Activated CD8-positive, alpha-beta memory T cell treated with anti-CD3 and anti-CD28 coated beads for 1 hour (primary cell): ENCODE measurements at places on chromosomes 5 and 9.

GRCh38 chr9:90974016-90974415 lies 172.4 kb downstream of the SYK start:
- DNase-seq = no peak

- DNase-seq = no peak
These were observed 3.3 kb downstream of the PSAT1 start for GRCh38 chr9:78300209-78300608.

GRCh38 chr9:83270116-83270515 lies 207.2 kb upstream of the RASEF start:
- no peak for DNase-seq

DNA sequence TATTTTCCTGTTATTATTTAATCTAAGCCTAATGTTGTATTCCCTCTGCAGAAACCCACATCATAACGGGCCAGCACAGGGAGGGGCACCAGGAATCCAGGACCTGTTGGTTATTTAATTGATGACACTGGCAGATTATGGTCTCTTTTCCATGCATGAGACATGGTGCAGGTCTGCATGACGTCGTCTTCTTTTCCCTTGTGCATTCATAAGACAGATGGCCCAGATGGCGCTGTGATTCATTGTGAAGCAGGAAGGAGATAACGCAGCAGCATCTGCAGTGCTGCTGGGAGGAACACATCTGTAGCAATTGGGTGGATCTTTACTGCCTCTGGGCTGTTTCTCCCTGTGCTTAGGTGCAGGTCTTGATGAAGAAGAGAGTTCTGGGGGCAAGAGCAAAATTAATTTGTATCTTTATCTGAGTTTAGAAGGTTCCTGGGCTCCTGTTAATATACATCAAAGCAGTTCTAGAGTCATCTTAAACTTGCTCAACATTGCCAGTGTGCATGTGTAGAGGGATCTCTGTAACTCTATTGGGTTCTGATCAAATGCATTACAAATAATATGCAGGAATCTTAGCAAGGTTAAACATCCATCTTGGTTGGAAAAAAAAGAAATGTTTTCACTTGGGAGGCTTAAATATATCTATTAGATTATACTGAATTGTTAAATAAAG lies 176.1 kb downstream of the PCSK1 start:
- DNase-seq = no peak

DNA sequence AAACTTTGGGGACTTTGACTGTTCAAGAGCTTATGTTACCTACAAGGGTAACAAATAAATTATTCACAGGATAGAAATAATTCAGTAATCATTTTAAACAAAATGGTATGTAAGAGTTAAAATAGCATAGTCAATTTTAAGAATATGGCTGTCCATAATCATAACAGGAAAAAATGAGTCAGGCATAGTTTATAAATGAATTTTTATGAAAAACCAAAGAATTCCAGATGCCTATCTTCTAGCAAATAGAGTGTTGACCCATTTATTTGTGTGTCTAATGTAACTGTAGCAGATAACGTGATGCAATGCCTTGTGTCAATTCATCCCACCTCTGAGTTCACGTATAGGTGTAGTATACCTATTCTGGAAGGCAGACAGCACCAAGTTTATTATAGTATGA lies 169.7 kb upstream of the CDH9 start:
- DNase-seq = no peak

DNA sequence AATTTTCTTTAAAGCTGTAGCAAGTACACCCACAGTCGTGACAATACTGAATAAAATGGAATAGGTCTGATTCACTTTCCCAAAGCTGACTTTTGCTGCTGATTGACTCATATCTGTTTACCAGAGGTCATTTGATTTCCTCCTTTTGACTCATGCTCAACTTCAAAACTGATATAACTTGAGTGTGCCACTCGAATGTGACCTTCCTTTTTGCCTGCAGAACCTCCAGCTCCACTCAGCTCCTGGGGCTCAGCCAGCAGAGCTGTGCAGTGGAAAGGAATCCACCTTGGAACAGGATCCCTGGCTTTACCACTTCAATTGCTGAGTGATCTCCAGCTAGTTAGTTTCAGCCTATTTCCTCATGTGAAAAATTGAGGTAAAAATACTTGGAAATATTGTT lies 84.1 kb downstream of the FEM1C start:
- no peak for DNase-seq

DNA sequence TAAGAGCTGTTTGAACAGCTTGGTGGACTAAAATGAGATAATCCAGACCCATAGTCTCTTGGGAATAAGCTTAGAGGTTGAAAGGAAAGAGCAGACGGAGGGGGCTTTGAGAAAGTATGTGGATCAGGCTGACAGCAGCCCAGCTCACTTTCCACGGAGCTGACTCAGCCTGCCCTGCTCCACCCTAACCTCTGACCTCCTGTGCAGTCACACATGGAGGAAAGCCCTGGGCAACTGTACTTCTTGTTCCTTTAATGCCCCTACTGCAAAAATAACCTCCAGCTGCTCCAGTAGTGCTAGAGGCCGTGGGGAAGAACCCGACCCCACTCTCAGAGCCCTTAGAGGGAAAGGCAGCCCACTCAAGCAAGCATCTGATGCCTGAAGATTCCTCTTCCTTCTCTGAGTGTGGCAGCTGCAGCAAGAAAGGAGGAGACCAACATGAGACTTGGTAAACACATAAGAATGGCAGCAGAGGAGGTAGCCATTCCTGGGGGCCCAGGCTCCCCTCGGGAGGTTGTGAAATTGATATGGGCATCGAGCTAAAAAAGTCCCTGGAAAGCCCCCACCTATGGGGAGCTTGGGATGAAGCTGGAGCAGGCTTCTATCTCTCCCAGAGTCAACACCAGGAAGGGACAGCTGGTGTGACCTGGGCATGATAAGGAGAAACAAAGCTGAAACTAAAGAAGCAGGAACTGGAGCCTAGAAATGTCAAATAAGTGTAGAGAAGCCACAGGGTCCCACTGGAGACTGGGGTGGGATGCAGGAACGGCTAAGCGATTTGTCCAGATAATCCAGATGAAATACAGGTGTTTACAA lies 204.3 kb downstream of the PIK3R1 start:
- DNase-seq = no peak

DNA sequence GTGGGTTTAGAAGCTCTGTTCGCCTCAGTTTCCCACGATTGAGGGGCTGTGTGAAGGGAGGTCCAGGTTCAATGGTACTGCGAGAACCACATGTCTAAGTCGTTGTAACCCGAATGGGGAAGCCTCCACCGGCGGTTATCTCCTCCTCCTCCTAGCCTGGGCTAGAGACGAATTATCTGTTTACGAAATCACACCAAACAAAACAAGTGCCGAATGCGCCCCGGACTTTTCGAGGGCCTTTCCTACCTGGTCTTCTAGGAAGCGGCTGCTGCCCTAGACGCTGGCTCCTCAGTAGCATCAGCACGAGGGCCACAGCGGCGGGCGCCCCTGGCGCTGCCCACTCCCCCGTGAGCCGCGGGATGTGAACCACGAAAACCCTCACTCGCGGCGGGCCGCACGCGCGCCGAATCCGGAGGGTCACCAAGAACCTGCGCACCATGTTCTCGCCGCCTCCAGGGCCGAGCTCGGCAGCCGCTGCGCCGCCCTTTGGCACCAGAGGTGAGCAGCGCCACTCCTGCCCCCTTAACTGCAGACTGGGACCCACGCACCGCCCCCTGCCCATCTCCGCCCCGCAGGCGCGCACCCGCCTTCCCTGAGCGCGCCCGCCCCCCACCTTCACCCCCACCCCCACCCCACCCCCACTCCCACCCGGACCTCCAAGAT lies at the start of gene CDKN2A:
Gene CDKN2A, minus strand, starts transcription at position 500 of the 663 bp plus-strand sequence.
- DNase-seq = no peak

DNA sequence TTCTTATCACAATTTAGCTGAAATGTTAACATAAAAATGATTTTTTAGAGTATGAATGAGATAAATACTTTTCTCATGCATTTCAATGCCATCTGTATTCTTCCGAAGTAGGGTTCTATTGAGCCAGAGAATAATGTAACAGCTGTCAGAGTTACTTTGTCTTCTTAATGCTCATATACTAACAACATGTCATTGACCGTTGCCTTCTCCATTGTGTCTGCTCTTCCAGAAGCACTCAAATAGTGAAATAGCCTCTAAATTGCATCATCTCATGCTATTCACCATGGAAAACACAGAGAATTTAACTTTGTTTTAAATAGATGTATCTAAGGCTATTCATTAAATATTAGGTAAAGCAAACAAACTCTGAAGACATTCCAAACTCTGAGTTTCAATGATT lies 1875.9 kb upstream of the CDH9 start:
- DNase-seq = no peak

- DNase-seq = no peak
These were observed 231.6 kb downstream of the GOLPH3 start for GRCh38 chr5:31942546-31942945.

GRCh38 chr9:534886-535285 lies 306.6 kb upstream of the DMRT1 start:
- DNase-seq = no peak
